ENCODE measurements at places on chromosomes 7 and 10.
A peak's percentile ranks its signal among the peaks of the same experiment; 100 is the strongest.

GRCh38 chr7:116571552-116571951 lies 46.7 kb downstream of the CAV1 start:
- DNase-seq, result no peak

- DNase-seq, result no peak
These were observed 55.8 kb downstream of the ALOX5 start for GRCh38 chr10:45429790-45430189.

DNA sequence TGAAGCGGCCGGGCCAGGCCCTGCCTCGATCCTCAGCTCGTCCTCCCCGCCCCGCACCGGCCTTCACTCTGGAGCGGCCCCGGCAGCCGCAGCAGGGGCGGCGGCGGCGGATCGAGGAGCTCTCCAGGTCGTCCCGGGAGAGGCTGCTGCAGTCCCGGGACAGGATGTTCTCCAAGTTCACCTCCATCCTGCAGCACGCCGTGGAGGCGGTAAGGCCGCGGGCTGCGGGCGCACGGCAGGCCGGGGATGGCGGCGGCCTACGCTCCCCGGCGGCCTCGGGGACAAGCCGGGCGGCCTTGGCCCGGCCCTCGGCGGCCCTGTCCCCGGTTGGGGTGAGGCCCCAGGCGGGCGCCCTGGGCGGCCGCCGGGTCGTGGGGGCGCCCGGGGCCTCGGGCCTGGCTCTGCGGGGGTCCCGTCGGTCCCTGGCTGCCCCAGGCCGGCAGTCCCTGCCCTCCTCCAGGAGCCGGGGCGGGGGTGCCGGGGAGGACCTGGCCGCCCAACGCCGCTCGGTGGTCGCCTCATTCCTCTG lies 399 bp downstream of the FHIP2A start:
- peak; percentile 65 for DNase-seq

- DNase-seq, result no peak
These were observed 19.5 kb upstream of the FOXL3 start for GRCh38 chr7:270351-270983.

- DNase-seq, result no peak
These were observed 9.4 kb downstream of the SH3PXD2A start for GRCh38 chr10:103845972-103846371.
